ENCODE measurements at places on chromosomes 7 and 10.

DNA sequence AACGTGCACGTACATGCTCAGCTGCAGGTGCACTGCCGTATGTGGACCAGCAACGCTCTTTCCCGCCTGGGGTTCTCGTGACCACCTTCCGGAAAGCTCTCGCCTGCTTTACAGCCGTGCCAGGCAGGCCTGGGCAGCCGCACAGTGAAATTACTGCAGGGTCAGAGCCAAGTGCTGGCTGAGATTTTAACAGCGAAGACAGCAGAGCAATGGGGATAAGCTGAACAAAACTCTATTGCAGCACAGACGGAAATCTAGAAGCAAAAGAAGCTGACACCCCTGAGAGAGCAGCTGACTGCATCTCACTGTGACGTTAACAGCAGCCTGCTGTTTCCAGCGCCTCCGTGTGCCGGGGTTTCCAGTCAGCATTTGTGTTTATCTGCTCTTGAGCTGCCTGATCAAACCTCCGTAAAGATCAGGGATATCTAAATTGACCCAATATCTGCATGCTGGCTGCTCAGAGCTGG is 179.0 kb downstream of the DIP2C start:
- no peak for DNase-seq

DNA sequence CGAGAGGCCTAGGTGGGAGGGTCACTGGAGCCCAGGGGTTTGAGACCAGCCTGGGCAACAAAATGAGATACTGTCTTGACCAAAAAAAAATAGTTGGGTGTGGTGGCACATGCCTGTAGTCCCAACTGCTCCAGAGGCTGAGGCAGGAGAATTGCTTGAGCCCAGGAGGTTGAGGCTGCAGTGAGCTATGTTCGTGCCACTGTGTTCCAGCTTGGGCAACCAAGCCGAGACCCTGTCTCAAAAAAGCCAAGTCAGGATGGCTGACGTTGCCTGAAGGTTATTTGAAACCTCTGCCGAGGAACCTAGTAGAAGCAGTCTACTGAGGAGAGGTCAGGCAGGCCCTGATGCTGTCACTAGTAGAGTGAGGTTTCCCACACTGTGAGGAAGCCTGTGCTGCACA is 22.8 kb downstream of the DNAJB6 start:
- no peak for DNase-seq

DNA sequence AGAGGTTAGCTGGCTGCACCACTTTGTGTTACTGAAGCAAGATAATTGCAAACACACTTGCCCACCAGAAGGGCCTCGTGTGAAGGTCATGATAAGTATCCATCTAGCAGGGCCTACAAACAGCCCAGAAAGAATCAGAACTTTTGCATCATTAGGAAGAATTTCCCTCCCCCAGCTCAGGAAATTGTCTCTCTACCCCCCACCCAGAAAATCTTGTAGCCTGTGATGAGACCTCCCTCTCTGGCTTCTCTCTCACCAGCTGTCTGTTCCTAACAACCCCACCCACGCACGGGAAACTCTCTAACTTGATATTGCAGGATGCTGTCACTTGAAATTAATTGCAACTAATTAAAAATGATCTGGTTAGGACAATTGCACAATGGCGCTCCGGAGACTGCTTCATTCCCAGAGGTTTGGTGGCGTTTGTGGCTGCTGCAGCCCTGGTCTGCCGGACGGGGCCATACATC is 34.5 kb downstream of the ZNF503 start:
- DNase-seq: no peak

DNA sequence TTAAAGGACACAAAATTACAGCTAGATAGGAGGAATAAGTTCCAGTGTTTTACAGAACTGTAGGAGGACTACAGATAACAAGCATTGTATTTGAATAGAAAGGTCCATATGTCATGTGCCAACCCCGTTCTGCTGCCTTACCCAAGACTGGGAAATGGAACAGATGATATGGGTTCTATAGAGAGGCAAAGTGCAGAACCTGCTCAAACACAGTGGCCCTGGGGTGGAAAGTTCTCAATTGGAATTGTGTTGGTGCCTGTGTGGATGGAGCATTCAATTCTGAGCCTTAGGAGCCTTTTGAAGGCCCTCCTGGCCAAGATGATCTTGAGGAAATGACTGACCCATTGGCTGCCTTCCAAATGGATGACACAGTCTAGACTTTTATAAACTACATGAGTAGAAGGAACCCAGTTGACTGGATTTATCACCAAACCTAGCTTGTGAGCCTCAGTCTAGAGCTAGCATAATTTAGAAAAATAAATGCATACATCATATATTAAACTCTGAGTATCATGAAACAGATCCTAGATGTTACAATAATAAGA is 4.1 kb upstream of the PRSS1 start:
- DNase-seq: no peak

- DNase-seq: no peak
Measured at GRCh38 chr7:48300301-48300700, 129.0 kb downstream of the ABCA13 start.

DNA sequence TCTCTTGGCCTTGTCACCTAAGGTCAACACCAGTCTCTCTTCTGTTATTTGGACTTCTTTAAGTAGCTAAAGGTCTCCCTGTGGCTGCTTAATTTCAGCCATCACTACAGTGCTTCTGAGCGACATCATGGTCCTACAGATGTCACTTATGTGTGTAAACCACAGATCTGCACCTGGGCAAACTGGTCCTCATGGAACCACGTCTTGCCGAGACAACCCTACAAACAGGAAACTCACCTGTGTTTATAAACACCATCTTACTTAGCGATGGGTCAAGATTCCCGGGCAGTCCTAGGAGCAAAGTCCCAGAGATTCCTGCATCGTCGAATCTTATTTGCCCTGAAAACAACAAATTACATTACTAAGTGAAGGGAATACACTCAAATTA is 27.8 kb downstream of the KLF6 start:
- no peak for DNase-seq

GRCh38 chr10:7767209-7767608 is 20.6 kb downstream of the KIN start:
- no peak for DNase-seq

DNA sequence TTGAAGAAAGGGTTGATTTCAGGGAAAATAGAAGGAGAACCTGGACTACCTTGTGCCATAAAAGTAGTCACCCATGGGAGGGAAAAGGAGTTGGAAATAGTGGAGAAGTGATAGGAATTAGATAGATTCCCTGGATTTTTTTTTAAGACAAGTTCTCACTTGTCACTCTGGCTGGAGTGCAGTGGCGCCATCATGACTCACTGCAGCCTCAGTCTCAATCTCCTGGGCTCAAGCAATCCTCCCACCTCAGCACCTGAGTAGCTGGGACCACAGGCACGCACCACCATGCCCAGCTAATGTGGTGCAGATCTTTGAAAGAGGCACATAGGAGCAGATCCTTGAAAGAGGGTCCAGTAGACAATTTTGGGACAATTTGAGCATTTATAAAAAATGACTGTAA is 9.5 kb upstream of the BLNK start:
- DNase-seq: no peak

- no peak for DNase-seq
Measured at GRCh38 chr7:127954357-127954748, 76.9 kb downstream of the LRRC4 start.

GRCh38 chr7:100430493-100431285 is 1.1 kb downstream of the MEPCE start:
- DNase-seq: no peak

- no peak for DNase-seq
Measured at GRCh38 chr7:88215295-88215694, 4.5 kb downstream of the SRI start.

- DNase-seq: no peak
Measured at GRCh38 chr10:122102869-122103525, 114.0 kb downstream of the TACC2 start.

GRCh38 chr7:74312418-74313028 is 23.3 kb downstream of the CLIP2 start:
- DNase-seq: no peak

DNA sequence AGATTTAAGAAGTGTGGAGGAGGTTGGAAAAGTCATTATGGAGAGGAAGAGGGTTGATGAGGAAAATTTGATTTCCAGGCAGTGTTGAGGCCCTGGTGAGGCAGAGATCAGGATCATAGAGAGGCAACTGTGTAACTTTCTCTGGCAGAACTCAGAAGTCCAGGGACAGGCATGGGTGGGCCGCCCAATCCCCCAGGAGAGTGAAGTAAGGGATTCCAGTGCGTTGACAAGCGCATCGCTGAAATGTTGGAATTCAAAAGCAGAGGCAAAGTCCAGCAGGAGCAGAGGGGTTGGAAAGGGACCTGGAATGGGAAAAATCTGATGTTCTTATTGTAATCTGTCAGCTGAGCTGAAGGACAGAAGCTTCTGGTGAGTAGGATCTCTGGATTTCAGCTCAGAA is 207.3 kb downstream of the FAM107B start:
- no peak for DNase-seq

- DNase-seq: no peak
Measured at GRCh38 chr10:124134251-124134893, 41.0 kb upstream of the CHST15 start.

DNA sequence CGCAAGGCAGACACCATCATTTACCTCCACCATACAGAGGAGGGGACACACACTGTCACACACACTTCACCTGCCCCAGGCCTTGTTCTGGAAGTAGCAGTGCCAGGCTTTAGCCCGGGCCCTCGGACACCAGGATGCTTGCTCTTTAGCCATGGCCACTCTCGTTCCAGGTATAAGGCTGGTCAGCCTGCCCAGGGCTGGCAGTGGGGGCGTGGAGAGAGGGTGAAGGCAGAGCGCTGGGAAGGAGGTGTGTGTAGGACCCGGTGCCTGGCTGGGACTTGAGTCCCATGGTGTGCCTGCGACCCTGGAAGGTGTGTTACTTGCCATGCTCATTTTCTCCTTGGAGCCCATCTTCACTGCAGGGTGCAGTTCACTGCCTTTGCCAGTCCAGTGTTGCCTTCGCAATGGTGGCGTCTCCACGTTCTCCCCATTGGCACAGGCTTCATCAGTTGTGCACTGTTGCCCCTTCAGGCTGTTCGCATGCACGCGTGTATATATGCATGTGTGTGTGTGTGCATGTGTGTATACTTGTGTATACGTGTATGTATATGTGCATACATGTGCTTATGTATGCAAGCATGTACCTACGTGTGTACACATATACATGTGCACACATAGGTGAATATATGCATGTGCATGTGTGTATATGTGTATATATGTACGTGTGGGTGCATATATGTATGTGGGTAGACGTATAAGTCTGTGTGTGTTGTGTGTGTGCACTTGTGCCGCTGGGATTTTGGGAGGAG is 153.4 kb downstream of the CAMK1D start:
- DNase-seq: no peak

GRCh38 chr10:129462257-129462795 is 4.7 kb upstream of the MGMT start:
- DNase-seq: no peak

- DNase-seq: no peak
Measured at GRCh38 chr7:114900127-114900526, 21.8 kb upstream of the MDFIC start.

DNA sequence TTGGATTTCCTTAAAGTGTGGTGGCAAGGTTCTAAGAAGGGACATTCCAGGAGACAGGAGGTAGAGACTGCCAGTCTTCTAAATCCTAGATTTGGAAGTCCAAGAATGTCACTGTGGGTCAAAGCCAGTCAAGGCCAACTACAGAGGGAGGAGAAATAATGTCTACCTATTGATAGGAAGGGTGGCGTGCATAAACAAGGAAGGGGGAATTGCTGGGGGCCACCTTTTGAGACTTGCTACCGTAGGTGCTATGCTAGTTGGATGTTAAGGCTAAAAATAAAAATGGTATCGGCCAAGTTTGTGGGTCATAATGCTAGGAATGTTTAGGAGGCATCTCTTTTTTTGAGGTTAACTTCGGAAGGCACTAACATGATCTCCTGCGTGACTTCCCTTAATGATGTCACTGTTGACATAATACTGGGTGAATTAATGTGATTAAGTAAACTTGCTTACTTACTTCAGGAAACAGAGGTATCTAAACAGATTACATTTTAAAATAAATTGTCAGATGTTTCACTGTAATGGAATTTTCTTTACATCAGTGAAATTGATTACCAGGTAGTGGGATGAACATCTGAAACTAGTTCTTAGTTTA is 4.8 kb downstream of the BTRC start:
- no peak for DNase-seq

DNA sequence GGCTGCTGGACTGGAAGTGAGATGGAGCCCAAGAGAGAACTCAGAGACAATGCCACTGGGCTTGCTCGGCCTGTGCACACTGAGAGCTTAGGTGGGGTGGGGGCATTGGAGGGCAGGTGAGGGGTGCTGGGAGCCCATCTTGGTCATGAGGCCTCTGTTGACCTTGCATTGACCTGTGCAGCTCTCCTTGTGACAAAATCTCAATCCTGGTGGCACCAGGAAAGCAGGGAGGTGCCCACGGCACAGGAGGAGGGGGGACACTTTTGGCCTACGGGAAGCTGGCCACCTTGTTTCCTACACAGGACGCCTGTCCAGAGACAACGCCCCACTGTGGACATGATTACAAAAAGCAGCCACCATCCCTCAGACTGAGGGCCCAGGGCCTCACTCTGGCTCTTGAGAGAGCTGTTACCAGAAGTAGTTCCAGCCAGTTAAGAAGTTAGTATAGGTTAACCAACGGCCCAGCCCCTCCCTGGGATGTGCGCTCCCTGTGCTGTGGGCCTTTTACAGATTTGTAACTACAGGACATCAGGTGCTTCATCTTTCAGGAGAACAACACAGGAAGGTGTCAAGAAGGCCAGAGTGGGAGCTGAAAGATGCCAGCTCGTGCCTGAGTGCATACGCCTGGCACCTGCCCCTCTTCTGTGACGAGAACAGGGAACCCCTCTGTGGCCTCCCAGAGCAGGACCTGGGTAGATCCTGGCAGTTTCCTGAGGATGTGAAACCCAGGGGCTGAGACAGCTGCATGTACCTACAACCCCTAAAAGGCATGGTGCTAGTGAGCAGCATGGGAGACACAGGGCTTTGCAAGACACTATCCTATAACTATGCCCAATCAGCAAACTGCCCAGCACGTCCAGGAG is 10.3 kb downstream of the PKD1L1 start:
- peak; percentile 42 for DNase-seq

GRCh38 chr10:69731698-69732097 is 70.0 kb upstream of the COL13A1 start:
- DNase-seq: no peak

GRCh38 chr7:30915751-30916150 is 4.1 kb downstream of the AQP1 start:
- no peak for DNase-seq
